Endothelial cell (in vitro differentiated cells): ENCODE measurements at places on chromosomes 7 and 10. TPM values are rescaled to one million over a fixed set of nuclear protein-coding genes. Genes with fewer than 3 reads are reported as not detected.
A peak's percentile ranks its signal among the peaks of the same experiment; 100 is the strongest.

- H3K4me1 ChIP-seq, result no peaks in the 10 kb centered on the region
- no peak for DNase-seq
- no peak overlapping the region for H3K27ac ChIP-seq
Observed at GRCh38 chr10:12634621-12634931, 285.2 kb downstream of the CAMK1D start.

IRF5 gene
- 3.9 TPM for total RNA-seq

IGFBP3 gene
- total RNA-seq, result 125 TPM

DNA sequence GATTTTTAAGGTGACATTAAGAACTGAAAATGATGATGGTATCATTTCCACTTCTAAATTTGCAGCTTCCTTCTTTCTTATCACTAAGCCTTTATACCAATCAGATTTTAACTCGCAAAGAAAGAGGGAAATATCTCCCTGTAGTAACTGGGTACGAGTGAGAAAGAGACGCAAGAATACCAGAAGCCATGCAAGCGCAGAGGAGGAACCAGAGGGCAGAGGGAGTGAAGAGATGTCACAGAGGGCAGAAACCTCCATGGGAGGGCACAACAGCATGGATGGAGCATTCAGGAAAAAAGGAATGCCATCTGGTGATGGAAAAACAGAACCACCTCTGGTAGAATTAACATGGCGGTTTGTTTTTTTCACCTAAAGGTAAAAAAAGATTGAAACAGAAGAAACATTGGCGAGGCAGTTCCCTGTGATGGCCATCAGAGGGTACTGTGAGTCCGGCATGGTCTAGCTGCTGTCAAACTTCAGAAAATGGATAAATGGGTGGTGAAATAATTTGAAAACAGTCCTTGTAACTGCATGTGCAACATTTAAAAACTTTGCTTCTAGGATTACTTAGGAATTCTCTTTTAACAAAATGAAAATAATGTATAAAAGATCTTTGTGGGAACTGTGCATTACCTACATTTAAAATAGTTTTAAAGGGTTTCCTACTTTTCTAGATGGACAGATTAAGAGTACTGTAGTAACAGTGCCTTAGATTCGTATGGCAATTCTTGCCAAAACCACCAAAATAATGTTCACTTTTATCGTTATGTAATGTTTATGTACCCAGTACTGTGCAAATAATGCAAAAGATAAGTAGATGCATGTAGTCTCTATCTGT lies 91.8 kb downstream of the ARHGAP12 start:
- DNase-seq, result peak; percentile 31
- H3K36me3 ChIP-seq, result no peaks in the 10 kb centered on the region
- H3K4me1 ChIP-seq, result peaks cover 23% of the 10 kb centered on the region
- H3K27me3 ChIP-seq, result peaks cover 2% of the 10 kb centered on the region
- H3K27ac ChIP-seq, result peak overlapping the region; percentile 17

PARD3 gene
- 35.2 TPM for total RNA-seq
